ENCODE measurements at places on chromosomes 11 and 22.

- DNase-seq, result no peak
These were observed 11.1 kb upstream of the PHLDA2 start for GRCh38 chr11:2940147-2940920.

DNA sequence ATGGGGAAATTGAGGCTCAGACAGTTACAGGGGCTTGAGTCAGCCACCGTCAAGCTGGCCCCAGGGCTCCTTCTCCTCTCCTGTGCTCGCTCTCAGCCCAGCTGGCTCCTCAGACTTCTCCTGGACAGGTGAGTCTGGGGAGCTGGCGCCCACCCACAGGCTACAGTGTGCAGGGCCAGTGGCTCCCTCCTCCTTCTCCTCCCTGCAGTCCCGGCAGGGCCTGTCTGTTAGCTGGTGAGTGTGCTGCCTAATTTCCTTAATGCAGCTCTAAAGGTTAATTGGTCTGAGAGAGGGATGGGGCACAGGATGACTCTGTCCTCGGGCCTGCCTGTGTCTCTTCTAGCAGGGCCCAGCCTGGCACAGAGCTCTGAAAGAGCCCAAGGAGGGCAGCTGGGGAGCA, 31.7 kb downstream of the LMO1 start:
- no peak for DNase-seq

DNA sequence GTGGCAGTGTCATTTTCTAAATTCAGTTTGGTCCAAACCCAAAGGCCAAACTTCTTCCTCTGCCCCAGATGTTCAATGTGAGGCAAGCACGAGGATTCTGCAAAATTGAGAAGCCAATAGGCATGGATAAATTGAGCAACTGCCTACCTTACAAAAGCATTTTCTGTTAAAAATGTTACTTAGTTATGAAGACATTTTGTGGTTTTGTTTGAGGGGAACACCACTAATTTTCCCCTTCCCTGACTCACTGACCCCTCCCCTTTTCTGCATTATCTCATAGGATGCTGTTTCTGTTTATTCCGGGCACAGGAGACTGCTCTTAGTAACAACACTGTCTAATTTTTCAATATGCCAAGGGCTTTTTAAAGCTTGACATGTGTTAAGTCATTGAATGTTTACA, 462.8 kb downstream of the INSC start:
- DNase-seq, result no peak

GRCh38 chr22:29311464-29312217, 3.9 kb downstream of the RASL10A start:
- no peak for DNase-seq

GRCh38 chr22:25492841-25493734, 71.4 kb upstream of the GRK3 start:
- no peak for DNase-seq

DNA sequence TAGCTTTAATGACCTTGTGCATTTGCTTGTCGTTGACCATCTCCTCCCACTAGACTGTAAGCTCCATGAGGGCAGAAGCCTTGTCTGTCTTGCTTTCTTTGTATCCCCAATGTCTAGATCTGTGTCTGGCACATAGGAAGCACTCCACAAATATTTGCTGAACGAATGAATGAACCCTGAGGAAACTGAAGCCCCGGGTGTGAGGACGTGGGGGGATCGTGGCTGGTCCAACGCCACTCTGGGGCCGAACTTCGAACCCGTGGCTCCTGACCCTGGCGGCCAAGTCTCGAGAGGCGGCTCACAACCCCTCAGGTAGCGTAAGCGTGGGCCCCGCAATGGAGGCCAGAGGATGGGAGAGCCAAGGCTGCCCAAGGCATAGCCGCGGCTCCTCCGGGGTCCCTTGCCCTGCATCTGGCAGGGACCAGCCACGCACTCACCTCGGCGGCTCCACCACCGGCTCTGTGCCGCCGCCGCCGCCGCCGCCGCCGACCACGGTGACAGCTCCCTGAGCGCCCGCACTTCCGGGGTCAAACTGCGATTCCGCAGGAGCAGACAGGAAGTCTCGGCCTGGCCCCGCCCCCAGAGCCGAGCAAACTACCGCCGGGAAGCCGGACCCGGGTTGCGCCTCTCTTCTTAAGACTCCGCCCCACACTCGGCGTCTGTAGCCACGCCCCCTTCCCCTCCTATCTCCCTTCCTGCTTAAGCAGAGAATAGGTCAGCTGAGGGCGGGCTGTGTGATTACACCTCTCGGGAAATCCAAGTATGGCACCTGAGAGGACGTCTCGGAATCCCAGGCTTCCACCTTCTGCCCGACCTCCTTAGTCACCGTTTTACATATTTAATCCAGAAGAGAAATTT, at the start of gene ASCC2:
Gene ASCC2, minus strand, starts transcription at position 534 of the 858 bp plus-strand sequence. CDS start 5,949 bp downstream, outside the sequence.
- peak; percentile 98 for DNase-seq

DNA sequence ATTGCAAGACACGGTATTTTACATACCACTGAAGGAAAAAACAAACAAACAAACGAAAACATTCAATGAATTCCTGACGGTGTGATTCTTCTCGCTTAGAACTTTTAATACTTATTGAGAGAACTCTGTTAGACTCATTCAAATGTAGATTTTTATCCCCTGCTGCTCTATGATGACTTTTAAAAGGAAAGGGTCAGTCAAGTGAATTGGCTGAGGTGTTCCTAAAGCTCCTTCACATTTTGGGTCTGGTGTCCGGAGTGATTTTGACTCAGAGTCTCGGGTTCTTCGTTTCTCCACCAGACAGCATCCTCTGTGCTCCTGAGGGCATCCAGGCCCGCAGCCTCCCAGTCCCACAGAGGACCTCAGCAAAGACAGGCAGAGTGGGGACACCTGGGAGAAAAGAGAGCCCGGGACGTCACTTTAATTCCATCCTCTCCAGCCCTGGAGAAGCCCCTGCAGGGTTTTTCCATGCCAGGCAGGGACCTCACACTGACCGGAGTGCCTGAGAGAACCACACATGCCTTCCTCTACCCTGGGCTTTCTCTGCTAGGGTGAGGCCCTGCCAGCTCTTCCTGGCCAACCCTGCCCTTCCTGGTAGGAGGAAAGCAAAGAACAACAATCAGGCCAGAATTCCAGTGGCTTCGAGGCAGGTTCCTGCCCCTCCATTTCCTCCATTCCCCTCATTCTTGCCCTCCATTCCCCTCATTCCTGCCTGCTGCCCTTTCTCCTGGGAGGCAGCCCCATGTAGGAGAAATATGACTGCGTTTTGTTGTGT, 1.4 kb upstream of the CSF2RB start:
- DNase-seq, result no peak

DNA sequence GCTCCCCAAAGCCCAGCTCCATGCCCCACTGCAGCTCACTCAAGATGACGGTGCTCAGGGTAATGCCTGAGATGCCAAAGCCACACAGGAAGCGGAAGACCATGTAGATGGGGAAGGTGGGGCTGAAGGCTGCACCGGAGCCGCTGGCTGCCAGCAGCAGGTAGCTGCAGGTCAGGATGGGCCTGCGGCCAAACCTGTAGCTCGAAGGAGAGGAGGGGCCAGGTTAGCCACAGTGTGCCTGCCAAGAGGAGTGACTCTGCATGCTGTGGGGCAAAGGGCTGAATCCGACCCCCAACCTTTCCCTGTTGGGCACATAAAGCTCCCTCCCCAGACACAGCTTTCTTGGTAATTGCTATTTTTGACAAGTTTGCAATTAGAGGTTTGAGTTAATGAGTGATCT, 14.9 kb upstream of the SLC22A6 start:
- DNase-seq, result no peak

GRCh38 chr11:66289548-66290329, 796 bp upstream of the YIF1A start:
- peak; percentile 64 for DNase-seq

DNA sequence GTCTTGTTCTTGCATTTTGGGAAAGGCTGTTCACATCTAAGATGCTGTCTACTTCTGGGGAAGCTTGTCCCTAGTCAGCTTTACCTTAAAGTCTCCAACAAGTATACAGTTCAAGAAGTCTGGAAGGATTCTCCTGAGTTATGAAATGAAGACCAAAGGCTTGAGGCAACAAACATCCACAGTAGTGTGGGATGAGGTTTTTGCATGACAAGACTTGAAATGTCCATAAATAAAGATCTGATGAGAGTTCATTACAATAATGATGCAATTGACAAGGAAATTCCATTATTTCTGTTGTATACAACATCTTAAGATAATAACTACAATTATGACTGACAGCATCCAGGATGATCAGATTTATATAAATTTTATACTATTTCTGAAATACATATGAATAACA, 21.3 kb upstream of the KDM4E start:
- DNase-seq, result no peak

DNA sequence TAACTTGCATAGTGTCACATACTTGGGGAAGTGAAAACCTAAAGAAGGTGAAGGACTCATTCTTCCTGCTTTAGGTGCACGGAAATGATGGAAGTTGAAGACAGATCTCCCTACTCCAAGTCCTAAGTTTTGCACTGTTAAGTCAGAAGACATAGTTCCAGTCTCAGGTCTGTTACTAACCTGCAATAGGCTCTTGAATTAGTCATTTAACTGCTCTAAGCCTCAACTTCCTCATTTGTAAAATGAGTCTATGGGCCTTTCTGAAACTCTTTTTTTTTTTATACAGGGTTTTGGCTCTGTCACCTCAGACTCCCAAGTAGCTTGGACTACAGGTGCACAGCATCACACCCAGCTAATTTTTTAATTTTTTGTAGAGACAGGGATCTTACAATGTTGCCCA, 30.8 kb upstream of the POU2AF1 start:
- no peak for DNase-seq

DNA sequence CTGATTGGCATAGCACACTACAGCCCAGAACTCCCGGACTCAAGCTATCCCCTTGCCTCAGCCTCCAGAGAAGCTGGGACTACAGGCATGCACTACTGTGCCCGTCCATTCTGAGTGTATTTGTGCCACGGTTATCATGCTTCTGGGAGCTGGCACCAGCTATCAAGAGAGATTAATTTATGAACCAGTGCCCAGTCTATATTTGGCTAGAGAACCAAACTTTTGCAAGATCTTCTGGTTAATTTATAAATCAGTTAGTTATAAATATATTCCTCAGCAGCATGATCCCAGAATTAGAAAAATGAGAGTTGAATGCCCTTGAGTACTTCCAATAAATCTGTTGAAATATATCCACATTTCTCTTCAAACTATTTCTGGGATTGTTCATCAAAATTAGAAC, 67.5 kb upstream of the OR5AN1 start:
- no peak for DNase-seq

DNA sequence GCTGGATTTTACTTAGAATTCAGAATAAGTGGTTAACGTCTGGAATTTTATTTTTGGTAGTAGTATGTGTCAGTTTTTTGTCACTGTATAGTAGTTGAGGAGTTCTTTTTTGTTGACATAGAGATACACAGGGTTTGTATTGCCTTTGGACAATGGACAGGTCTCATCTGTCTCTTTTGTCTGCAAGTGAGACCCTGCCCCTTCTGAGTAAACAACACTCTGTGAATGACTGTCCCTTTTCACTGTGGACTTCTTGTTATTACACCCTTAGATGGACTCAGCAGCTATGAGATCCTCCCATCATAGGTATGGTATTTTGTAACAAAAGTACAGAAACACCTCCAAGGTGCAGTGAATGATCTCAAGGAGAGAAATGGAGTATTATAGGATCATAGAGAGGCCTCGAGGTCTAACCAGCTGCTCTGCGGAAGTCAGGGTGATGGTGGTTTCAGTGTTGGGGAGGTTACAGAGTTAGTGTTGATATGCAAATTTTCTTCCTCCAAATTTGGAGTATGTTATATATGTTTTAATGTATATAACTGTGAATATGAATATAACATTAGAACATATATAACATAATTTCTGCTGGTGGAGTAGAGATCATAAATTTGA, 7.8 kb downstream of the PPP6R3 start:
- no peak for DNase-seq

GRCh38 chr11:71103266-71103665, 149.1 kb downstream of the SHANK2 start:
- DNase-seq, result no peak

- DNase-seq, result no peak
These were observed 21.6 kb downstream of the AAMDC start for GRCh38 chr11:77842441-77843121.

- no peak for DNase-seq
These were observed 19.5 kb upstream of the MS4A8 start for GRCh38 chr11:60679879-60680278.

GRCh38 chr11:104855965-104856364, 42.3 kb downstream of the CASP12 start:
- no peak for DNase-seq

DNA sequence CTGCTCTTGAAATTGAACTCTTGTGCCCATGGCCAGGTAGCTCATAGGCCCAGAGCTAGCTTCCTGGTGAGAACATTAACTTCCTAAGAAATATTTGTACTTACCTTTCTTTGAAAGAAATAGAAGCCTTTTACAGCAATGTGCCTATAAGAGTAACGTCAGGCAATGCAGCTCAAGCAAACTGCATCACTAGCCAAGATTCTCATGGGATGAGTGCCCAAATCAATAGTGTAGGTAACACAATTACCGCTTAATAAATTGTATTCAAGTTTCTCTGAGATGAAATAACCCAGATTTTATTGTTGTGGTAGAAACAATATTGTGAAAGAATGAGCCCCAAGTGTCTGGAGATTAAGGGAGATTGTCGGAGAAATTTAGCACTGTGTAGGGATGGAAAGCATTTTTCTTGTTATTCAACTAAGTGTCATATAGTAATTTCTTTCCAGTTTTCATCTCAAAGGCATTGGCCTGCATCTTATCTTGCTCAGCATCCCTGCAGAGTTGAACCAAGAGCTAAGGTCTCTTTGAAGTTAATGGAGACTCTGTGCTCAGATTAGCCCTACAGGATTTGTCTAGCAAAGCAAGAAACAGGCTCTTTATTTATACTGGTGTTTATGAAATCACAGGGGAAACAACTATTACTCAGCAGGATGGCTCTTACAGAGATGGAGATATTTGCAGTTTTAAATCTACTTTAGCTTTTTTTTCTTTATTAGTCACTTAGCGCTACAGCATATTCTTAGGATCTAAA, 321.0 kb upstream of the PDGFD start:
- DNase-seq, result no peak

GRCh38 chr22:29503811-29504372, 23.9 kb downstream of the NEFH start:
- no peak for DNase-seq

DNA sequence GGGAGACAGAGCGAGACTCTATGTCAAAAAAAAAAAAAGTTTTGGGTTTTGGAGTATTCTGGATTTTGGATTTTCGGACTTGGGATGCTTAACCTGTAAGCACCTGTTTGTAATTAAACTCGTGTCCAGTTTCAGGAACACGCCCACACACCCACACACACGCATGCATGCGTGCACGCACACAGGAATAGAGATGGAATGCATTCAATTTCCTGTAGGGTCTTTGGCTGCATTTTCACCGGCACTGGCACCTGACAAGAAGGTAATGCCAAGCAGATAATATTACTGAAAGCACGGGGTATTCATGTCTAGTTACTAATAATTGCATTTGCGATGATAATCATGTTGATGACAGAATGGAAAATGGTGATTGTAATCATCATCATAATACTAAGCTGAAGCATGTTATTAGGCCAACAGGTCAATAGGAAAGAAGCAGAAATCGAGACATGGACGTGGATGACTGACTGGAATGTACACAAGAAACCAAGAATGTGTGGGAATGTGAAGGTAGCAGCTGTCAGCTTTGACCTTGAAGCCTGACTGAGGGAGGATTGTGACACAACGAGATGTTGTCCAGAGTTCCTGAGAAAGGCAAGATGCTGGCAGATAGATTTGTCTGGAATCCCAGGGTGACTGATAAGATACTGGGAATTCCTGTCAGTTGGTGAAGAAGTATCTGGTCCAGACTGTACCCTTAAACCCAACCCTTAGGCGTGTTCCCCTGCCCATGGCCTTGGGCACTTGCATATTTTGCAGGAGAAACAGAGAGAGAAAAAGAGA, 108.6 kb downstream of the SYN3 start:
- no peak for DNase-seq
